ENCODE measurements at places on chromosomes 13 and 19.
A peak's percentile ranks its signal among the peaks of the same experiment; 100 is the strongest.

GRCh38 chr19:44947041-44947581 is 1.3 kb downstream of the APOC2 start:
- DNase-seq = no peak

- no peak for DNase-seq
Measured at GRCh38 chr19:852136-853013, at the start of gene ELANE. Gene ELANE, plus strand, starts transcription at chr19:852303. Its CDS starts 26 bp downstream, at chr19:852329.

DNA sequence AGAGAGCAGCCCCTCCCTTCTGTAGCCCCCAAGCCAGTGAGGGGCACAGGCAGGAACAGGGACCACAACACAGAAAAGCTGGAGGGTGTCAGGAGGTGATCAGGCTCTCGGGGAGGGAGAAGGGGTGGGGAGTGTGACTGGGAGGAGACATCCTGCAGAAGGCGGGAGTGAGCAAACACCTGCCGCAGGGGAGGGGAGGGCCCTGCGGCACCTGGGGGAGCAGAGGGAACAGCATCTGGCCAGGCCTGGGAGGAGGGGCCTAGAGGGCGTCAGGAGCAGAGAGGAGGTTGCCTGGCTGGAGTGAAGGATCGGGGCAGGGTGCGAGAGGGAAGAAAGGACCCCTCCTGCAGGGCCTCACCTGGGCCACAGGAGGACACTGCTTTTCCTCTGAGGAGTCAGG is 4.2 kb downstream of the KLK3 start:
- DNase-seq = no peak

DNA sequence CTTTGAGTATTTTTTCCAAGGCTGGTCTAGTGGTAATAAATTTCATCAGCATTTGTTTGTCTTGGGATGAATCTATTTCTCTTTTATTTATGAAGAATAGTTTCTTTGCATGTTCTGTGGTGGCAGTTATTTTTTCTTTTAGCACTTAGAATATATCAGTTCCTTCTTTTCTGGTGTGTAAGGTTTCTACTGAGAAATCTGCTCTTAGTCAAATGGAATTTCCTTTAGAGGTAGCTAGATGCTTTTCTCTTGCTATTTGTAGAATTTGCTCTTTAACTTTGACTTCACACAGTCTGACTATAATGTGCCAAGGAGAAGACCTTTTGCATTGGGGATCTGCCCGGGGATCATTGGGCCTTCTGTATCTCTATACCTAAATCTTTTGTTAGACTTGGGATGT is 4.1 kb upstream of the SIGLEC6 start:
- no peak for DNase-seq

- DNase-seq = no peak
Measured at GRCh38 chr19:8054169-8054568, 1.6 kb downstream of the CCL25 start.

GRCh38 chr19:1037621-1038064 is 2.3 kb upstream of the ABCA7 start:
- no peak for DNase-seq

- DNase-seq = no peak
Measured at GRCh38 chr19:35266520-35267352, 2.0 kb upstream of the USF2 start.

DNA sequence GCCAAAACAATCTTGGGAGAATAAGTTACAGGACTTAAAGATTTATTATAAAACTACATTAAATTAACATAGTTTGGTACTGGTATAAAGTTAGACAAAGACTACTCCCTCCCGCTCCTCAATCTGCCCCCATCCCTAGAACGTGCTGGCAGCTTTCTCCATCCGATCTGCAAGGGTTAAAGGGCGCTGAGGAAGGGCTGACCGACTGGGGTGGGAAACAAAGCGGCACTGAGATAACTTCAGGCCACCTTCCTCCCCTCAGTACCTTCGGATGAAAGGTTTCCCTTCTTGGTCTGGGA is 790 bp upstream of the SUGT1 start:
- no peak for DNase-seq

DNA sequence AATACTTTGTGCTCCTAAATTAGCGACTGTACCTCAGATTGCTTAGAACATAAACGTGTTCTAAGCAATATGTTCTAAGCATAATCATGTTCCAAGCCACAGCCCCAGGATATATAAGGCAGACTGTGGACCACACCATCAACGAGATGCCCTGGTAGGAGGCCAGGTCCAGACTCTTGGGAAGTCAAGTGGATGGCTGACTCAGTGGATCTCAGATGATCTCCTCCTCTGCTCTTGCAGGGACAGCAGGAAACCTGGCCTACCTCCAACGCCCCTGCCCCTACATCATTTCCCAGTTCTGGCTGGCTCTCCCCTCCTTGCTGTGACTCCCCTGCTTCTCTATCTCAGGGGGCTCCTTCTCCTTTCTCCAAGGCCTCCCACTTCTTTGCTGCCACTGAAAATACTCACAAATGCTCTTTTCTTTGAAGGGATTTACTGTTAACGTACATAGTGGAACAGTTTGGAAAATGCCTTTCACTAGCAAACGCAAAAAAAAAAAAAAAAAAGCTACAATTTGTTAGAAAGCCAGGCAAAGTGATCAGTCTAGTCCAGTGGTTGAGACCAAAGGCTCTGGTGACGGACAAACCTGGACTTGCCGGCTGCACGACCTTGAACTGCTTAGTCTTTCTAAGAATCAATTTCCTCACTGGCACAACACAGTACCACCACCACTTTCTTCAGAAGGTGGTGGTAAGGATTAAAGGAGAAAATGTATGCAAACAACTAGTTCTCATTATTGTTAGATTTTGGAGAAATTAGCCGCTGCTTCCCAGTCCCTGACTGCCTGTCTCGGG is 3.0 kb downstream of the TMTC4 start:
- no peak for DNase-seq

DNA sequence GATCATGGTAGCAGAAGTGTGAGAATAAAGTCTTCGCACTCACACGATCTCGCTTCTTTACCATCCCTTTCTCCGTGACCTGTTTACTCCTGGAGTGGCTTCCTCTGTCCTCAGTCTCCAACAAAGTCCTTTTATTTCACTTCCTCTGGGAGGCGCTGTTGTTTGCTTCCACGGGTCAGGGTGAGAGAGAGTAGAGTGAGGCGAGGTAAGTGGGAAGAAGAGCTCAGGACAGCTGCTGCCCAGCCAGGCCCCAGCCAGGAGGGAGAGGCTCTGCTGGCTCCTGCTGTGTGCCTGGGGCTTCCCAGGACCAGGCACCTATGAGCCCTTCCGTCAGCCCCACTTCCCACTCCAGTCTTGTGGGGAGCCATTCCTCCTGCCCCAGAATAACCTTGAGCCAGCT is 242.1 kb downstream of the FGF9 start:
- no peak for DNase-seq

DNA sequence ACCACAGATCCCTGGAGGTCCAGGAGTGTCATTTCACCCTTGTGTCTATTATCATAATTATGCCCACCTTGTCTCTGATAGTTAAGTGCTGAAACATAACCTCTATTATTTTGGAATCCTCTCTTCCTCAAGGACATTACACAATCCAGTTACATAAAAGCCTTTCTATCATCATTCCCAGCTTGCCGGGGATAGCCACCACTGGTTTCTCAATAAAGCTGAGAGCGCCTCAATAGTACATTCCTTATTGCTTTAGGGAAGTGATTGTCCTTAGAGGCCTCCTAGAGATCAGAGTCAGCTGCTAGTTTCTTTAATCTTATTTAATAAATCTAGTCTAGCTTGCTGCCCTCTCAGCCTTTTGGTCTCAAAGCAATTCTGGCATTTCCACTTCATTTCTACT is 490.0 kb upstream of the ATXN8OS start:
- no peak for DNase-seq

DNA sequence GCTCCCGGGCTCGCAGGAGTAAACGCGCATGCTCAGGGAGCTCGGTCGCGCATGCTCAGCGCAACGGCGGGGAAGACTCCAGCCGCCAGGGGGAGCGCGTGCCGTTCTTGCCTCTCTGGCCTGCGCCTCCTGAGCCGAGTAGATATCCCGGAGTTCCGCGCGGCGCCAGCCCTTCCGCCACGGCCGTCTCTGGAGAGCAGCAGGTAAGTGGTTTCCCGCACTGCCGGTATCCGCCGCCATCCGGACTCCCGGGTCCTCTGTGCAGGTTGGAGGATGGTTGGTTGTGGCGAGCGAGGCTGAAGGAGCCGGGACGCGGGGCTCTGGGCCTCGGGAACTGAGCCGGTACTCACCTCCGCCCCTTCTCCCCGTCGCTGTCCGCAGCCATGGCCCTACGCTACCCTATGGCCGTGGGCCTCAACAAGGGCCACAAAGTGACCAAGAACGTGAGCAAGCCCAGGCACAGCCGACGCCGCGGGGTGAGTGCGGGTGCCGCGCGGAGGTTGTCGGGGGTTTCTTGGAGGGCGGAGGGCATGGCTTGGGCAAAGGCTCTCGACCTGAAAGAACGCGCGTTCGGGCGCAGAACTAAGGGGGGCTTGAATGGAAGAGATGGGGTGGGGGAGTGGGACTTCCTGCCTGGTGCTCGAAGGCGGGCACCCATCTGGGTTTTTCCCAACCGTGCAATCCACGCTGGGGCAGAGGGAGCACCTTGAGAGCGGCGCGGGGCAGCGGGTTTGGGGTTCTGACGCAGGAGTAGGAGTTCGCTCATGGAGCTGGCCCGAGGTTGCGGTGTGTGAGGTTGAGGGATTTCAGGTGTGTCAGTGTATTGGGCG is at the start of gene RPL36:
Gene RPL36 (plus strand): TSS at position 171 of the 830 bp plus-strand sequence. CDS start 213 bp downstream, at position 384.
- DNase-seq = peak; percentile 95

DNA sequence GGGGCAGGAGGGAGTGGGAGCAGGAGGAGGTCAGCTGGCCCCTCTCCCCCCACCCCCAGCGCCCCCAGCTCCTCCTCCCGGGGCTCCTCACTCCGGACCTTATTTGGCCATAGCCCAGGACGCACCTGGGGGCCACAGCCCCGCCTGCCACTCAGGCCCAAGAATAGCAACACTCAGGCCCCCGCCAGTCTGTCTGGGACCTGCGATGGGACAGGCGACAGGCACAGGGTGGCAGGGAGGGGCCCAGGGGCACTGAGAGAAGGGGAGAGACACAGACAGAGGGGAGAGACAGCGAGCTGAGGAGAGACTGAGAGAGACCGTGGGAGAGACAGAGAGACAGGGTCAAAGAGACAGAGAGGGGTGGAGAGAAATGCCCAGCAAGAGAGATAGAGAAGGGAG is 10.2 kb downstream of the JOSD2 start:
- no peak for DNase-seq

- DNase-seq = no peak
Measured at GRCh38 chr13:94169454-94170144, 309.9 kb downstream of the DCT start.

- no peak for DNase-seq
Measured at GRCh38 chr19:29815231-29815630, 3.4 kb downstream of the CCNE1 start.

DNA sequence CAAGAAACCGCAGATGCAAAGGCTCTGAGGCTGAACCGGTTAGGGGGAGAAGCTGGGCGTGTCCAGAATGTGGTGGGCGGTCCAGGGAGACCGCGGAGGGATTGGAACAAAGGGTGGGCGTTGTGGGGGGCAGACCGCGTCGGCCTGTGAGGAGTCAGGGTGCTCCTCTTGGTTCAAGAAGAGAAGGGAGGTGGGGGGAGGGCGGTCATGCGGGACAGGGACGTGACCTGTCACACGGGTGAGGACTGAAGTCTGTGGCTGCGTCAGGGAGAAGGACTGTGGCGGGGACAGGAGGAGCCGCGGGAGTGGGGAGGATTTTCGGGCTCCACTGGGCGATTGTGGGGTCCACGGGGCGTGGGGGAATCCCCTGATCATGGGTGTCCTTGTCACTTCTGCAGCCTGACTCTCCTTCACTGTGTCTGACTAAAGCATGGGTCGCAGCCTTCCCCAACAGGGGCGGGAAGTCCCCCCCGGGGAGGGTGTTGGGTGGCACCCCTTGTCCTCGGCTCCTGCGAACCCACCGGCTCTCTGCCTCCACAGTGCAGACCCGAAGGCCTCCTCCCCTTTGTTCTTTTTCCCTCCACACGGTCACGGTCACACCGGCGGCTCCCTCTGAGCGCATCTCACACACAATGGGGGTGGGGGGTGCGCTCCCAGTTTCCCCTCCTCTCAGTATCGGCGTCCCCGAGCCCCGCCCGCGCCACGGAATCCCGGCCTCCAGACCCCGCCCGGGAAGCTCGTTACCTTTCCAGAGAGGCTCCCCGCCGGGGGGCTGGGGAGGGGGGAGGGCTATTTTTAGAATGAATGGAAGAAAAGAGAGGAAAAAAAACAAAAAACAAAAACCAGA is 16.4 kb upstream of the KCNN1 start:
- no peak for DNase-seq

DNA sequence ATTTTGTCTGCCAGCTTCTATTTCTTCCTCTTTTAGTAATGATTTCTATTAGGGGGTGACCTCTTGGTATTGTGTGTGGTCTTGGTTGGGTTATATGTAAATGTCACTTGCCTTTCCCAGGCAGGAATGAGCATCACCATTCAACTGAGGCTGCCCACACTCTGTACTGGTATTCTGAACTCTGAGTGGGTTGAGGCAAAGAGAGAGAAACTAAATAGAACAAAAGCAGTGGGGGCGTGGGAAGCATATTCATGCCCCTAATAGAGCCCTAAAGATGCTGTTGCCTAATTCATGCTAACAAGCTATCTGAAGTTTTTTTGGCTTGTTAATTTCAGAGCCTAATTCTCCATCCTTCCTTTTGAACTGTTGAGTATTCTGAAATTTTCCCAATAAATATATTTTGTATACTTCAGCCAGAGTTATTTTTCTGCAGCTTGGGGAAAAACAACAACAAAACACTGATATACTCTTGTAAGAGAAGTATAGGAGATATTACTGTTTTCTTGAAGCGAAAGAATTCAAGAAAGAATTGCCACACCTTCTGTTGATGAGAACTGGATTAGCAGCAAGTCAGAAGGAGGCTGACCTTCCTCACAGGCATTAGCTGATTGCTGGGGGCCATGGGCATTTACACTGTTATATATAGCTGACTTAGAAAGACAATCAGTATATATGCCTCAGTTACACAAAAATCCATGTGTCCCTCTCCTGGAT is 315.8 kb upstream of the KLF12 start:
- no peak for DNase-seq

DNA sequence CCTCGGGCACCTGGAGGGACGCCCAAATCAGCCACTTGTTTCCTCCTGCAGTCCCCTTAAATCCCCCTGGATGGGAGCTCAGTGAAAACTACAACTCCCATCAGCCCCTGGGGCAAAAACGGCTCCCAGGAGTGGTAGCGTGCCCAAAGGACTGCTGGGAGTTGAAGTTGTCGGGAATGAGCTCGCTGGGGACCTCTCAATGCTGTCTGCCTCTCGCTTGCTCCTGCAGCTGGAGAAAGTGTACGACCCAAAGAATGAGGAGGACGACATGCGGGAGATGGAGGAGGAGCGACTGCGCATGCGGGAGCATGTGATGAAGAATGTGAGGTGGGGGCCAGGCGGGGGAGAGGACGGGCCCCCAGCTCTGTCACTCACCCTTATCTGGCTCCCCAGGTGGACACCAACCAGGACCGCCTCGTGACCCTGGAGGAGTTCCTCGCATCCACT is 14.7 kb upstream of the DHDH start:
- no peak for DNase-seq

DNA sequence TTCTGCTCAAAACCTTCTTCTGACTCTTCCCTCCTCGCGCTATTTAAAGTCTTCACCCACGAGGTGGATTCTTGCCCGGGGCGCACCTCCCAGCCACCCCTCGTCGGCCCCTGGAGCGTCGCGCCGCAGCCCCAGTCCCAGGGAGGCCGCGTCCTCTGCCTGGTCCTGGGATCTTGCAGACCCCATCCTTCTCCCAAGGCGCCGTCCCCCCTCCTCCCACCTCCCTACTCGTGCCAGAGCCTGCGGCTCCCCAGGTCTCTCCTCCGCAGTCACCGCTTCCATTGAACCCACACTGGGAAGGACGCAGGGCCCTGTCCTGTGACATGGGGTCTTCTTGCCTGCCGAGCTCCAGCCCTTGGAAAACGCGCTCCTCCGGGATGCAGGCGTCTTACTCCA is 486 bp downstream of the ZNF808 start:
- no peak for DNase-seq
